Uterus (tissue), 4 donors: ENCODE measurements at places on chromosomes 3 and 15.
A peak's percentile ranks its signal among the peaks of the same experiment; 100 is the strongest.

- no peak for DNase-seq
These were observed 25.5 kb downstream of the SLC35A5 start for GRCh38 chr3:112587336-112587735.

DNA sequence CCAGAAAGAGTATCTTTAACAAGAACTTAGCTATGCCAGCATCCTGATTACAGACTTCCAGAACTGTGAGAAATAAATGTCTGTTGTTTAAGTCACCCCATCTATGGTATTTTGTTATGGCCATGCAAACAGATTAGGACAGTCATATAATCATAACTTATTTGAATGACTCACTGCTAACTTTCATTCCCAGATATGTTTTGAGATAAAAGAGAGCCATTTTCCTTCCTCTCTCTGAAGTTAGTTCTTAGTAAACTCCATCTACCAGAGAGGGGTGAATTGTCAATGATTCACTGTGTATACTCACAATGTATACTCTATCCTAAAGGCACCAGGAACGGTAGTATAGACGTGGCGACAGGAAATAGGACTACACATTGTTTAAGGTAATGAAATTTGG lies 179.4 kb upstream of the DPH6 start:
- DNase-seq: no peak

GRCh38 chr3:101212730-101213129 lies 107.6 kb downstream of the IMPG2 start:
- no peak for DNase-seq

DNA sequence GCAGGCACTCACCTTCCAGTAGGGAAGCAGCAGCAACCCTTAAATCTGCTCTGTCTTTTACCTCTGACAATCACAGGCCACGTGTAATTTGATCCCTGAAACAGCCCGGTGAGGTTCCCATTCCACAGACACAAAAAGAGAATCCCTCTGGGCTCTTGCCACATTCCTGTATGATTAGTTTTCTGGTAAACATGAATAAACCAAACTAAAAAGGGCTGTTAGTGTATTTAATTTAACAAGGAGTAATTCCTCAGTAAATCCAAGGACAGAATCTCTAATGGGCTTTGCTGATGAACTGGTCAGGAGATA lies 186.9 kb downstream of the FAM43A start:
- no peak for DNase-seq

DNA sequence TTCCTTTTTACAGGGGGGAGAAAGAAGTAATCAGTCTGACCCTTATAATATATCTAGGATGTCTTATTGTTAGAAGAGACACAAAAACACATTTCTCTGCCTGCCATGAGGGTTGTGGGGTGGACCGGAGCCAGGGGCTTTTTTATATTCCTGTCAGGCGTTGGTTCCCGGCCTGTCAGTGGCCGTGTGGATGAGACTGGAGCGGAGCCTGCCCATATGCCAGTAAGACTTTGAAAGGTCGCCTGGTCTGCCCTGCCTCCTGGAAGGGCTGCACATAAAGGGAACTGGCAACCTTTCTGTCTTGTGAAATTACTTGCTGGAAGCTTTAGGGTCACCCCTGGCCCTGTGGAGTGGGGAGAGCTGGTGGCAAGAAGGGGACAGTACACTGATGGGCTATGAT lies 34.7 kb downstream of the MAP3K13 start:
- no peak for DNase-seq

DNA sequence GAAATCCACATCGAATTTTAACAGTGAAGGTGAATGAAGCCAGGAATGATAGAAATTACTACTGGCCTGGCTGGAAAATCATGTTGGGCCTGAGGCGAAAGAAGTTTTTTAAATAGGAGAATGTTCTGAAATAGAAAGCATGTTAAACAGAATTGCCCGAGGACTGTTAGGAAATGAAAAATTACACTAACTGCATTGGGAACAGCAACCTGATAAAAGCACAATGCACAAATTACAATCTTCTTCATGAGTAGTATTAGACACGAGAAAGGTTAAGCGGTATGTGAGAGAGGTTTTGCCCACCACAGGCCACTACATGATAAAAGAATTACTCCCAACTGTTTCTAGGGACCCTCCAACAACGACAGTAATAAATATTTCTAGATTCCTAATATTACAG lies 18.9 kb downstream of the GBE1 start:
- no peak for DNase-seq

DNA sequence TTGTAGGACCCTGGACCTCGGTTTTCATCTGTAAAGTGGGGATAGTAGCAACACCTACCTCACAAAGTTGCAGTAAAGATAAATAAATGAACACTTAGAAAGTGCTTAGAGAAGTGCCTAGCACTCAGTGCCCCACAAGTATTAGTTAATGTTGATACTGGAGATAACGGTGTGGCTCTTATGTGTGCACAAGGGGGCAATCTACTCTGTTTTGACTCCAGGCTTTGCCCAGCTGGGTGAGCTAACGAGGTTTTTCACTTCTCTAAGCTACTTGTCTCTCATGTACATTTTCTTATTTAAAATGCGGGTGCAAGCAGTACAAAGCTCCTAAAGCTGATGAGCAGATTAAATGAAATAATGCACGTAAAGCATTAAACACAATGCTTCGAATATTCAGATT lies 193.5 kb upstream of the ICE2 start:
- no peak for DNase-seq

- DNase-seq: peak; percentile 80
These were observed 366.0 kb downstream of the PTPRG start for GRCh38 chr3:61927332-61927731.

DNA sequence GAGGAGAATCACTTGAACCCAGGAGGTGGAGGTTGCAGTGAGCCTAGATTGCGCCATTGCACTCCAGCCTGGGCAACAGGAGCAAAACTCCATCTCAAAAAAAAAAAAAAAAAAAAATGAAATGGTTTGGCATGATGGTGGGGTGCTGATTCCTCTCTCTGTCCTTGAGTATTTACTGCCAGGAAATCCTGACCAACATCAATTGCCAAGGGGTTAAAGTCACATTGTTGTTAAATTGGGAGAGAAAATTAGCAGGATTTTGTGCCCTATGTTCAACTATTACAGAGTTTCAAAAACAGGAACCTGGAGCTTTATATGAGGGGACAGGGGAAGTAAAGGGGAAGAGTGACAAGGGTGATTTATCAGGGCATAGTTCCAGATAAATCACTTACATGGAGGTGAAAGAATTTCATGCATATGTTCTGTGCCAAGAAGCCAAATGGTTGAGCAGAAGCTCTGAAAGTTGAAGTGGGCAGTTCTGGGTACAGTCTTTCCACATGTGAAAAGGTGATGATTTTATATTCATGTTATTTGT lies 70.5 kb upstream of the TSEN2 start:
- DNase-seq: no peak

DNA sequence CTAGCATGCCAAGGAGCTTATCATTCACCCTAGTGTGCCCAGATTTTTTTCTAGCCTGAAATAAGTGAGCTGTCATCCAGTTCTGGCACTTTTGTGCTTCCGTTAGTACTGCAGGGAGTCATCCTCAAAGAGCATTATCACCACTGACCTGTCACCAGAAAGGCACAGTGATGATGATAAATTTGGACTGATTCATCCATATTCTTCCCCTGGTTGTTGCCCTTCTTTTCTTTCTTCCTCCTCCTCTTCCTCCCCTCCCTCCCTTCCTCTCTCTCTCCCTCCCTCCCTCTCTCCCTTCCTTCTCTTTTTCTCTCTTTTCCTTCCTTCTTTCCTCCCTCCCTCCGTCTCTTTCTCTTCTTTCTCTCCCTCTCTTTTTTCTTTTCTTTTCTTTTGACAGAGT lies 21.3 kb downstream of the SLC35G2 start:
- no peak for DNase-seq

GRCh38 chr3:24161841-24162240 lies 216.8 kb downstream of the NR1D2 start:
- no peak for DNase-seq

DNA sequence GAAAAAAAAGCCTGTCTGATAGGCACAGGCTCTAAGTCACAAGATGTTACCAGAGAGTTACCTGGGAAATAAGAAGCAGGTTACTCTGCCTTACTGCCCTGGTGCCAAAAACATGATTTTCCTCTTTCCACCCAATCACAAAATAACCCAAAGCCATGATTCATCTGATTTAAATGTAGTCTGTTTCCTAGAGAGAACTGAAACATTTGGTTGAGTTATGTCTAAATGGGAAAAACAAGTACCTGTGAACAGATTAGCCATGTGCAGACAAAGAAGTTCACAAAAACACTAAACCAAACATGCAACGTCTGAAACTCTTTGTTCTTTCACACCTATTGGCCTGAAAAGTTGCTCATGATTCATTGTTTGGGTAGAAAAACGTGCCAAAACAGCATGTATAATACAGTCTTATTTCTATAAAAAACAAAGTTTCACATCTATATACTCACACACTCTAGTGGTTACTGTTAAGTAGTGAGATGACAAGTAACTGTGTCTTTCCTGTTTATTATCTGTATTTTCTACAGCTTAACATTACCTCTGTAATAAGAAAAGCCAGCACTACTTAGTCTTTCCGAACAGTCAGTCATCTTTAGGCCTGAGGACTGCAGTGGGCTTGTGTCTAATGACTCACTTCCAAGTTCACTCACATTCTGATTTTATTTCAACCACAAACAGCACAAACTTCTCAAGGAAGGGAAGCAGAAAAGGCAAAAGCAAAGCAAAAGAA lies 30.2 kb downstream of the FAM174B start:
- no peak for DNase-seq

DNA sequence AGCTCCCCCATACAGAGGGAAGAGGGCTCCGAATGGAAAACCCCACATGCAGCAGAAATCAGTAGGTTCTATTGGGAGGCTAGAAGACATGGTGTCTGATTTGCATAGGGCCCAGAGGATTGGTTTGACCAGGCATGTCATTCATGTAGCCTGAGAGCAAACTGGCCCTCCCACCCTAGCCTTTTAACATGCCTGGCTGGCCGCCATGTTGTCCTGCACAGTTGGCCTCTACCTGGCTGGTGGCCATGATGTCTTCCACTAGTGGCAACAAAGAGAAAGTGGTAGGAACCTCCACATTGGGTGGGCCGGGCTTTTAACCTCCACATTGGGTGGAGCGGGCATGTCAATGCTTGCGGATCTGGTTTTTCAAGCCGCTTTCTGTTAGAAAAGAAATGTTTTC lies 312.1 kb downstream of the TAFA4 start:
- no peak for DNase-seq

GRCh38 chr15:65761210-65761926 lies 30.7 kb downstream of the DENND4A start:
- DNase-seq: no peak

- no peak for DNase-seq
These were observed 66.6 kb upstream of the UMPS start for GRCh38 chr3:124663690-124664089.

DNA sequence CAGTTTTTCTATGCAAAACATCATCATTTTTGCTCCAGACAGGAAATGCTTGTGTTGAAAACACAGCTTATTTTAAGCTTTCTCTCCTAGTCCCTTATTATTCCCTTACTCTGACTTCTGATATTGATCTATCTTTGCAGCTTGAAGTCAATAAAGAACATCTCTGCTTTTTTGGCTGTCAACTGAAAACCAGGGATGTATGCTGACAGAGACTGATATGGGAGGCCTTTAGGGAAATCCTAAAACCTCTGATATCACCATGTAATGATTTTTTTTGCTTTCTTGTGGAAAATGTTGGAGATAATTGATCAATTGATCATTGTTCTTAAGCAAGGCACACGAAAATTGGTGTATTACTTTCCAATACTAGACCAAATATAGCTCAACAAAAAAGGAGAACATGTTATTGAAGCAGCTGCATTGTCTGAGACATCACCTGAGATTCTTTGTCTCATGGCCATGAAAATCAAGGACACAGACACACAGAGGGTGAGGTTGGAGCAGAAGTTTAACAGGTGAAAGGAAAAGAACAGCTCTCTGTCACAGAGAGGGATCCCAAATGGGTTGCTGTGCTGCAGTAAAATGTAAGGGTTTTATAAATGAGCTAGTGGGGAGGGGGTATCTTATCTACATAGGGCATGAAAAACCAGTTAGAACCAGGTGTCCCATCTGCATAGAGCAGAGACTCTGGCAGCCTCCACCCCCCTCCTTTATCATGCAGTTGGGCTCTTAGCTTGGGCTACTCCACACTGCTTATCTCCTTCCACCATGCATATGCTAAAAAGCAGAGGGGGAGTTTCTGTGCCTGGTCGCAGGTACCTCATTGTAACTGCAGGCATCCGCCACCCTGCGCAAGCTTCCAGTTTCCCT lies 17.0 kb upstream of the SENP7 start:
- no peak for DNase-seq

DNA sequence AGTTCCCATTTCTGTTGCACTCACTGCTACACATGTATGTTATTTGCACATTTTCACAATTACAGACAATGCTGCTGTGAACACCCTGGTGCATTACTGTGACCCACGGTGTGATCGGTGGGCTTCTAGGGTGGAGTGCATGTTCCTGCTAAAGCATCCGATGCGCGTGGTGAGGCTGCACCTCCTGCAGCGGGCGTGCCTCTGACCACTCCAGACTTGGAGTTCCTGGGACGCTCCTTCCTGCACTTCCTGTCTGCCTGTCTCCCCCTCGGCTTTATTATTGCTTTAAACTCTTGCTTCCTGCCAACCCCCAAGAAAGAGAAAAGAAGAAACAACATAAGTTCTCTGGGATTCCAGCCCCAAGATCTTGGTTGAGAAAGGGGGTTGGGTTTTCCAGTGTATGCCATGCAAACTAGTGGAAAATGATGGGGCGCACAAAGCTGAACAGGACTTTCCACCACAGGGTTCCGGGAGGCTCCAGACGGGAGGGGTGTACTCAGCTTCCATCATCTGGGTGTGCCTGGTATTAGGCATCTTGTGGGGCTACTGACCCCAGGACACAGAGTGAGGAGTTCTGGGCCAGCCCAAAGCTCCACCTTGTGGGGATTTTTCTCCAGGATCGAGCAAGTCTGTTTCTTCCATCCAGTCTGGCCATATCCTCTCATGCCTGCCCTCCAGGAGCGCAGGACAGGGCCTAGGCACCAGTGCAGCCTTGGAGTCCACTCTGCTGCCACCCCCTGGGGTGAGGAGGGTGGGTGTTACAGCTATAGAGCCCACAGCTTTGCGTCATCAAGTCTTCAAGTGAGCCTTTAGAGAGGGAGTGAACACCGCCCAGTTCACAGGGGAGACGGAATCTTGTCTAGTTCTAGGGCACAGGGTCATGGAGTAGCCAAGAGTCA lies 11.2 kb downstream of the RPL32 start:
- DNase-seq: no peak
